Tongue (tissue), 3 donors: ENCODE measurements at places on chromosomes 11 and 22.
A peak's percentile ranks its signal among the peaks of the same experiment; 100 is the strongest.

DNA sequence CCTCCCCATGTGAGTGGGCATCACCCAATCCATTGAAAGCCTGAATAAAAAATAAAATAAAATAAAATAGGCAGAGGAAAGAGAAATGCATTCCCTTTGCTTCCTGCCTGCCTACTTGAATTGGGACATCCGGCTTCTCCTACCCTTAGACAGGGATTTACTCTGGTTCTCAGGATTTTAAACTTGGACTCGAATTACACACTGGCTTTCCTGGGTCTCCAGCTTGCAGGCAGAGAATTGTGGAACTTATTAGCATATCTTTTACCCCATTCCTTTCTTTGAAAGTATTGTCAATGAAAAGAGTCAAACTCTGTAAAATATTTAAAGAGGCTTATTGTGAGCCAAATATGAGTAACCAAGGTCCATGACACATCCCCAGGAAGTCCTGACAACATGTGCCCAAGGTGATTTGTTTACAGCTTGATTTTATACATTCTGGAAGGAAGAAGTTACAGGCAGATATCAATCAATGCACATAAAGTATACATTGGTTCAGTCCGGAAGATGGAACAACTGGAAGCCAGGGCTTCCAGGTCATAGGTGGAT is 78.4 kb upstream of the CCDC90B start:
- DNase-seq = no peak

GRCh38 chr22:47697861-47698260 is 935.4 kb downstream of the TBC1D22A start:
- no peak for DNase-seq

GRCh38 chr11:84714316-84714780 is 912.8 kb downstream of the DLG2 start:
- peak; percentile 80 for DNase-seq

DNA sequence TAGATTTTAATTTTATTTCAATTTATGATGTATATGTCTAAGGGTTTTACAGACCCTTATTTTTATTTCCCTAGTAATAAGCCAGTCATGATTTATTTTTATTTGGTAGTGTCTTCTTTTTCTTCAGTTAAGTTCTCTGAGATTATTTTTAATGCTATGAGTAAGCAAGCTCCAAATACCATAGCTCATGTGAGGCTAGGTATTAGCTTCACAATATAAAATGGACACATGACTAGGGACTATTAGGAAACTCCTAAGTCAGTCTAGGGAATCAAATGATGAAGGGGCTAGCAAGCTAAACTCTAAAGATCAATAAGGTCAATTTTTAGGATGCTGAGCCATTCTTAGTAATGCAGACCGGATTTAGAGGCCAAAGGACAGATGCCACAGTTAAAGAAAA is 45.9 kb downstream of the CKAP5 start:
- no peak for DNase-seq

DNA sequence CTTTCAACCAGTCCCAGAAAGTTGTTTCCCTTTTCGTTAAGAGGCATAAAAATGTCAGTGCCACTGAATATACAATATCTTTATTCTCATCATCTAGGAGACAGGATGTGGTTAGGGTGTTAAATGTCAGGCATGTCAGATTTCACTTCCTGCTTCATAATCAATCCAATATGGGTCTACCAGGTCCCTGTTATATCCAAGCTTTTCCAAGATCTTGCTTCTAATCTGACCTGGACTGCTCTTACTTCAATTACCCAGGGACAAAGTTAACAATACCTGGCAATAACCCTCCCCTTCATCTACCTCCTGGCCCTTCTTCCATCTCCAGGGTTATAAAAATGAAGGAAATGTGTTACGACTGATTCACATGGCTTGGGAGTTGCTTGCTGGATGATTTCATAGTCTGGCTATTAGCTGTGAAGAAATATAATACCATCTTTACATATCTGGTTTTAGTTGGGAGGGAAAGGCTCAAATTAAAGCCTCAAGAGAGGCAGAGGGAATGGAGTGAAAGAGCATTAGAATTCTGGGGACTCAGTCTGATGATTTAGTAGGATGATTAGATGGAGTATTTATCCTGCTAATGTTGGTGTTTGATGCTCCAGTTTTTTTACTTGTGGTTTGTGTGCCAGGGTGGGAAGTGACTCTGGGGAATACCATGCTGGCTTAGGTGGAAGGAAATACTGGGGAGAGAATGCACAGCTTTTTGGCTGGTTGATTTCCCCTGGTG is 534.3 kb downstream of the ETS1 start:
- DNase-seq = no peak

- DNase-seq = peak; percentile 53
Measured at GRCh38 chr11:27552341-27552740, 45.8 kb upstream of the LIN7C start.

DNA sequence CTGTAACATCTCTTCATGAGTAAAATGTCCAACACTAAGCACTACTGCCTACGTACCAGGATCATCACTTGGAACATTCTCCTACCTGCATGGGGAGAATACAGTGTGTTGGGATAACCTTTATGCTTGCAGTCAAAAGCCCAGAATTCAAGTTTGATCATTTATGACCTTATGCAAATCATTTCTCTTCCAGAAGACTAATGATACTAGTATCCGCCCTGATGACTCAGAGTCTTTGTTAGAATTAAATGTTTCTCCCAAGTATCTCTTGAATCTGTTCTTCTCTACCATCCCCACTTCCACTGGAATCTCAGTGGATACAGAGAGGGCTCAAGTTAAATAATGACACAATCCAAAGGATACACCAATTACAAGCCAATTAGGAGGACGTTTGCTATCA is 12.4 kb downstream of the MAJIN start:
- no peak for DNase-seq

DNA sequence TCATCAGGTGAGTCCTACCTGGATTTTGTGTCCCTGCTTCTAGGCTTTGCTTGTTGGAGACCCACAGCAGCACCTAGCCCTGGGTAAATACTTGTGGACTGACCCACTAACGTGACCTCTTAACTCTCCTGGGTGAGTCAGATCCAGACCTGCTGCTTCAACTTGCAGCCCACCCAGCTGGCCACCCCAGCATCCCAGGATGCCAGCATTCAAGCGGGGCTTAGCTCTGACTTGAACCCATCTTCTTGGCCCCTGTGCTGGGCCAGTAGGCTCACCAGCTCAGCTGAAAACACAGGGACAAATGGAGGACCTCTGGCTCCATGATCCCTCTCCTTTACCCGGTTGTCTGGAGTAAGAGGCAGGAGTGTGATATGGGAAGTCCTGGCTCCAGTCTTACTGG is 33.5 kb downstream of the PARVG start:
- DNase-seq = no peak

- DNase-seq = no peak
Measured at GRCh38 chr22:43969021-43969878, 14.0 kb downstream of the SAMM50 start.

DNA sequence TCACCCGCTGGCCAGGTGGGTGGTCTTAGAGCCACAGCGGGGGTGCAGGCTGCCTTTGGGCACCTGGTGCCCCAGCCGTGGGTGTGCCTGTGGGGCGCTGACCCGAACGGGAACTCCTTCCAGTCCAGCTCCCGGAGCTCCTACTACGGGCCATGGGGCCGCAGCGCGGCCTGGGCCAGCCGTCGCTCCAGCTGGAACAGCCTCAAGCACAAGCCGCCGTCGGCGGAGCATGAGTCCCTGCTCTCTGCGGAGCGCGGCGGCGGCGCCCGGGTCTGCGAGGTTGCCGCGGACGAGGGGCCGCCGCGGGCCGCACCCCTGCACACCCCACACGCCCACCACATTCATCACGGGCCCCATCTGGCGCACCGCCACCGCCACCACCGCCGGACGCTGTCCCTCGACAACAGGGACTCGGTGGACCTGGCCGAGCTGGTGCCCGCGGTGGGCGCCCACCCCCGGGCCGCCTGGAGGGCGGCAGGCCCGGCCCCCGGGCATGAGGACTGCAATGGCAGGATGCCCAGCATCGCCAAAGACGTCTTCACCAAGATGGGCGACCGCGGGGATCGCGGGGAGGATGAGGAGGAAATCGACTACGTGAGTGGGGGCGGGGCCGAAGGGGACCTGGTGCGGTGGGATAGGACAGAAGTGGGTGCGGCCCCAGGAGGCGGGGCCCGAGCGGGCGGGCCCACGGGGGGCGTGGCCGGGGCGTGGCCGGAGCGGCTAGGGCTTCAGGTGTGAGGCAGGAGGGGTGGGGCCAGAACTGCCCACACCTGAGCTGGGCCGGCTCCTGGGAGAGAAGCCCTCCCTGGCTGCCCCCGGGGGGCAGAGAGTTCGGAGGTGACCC is 91.5 kb downstream of the CACNA1I start:
- no peak for DNase-seq

DNA sequence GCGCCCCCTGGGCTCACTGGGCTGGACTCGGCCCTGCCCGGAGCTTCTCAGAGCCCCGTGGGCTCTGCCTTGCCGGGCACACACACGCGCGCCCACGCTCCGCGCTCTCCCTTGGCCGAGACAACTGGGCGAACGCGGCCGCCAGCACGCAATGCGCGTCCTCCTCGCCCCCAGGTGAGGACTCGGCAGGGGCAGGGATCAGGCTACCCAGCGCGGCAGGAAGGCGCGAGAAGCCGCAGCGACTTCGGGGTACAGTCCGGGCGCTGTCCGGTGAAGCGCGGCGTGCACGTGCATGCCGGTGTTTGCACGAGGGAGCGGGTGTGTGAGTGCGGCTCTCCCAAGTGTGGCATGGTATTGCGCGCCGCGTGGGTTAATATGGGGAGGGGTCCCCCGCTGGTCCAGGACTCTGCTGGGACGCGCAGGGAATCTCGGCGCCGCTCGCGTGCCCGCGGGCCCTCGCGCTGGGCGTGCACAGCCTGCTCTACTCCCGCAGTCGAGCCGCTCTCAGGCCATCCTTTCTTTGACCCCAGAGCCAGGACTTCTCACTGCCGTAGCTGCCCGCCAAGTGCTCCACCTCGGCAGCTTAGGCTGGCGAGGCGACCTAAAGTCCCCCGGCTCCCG is 5.4 kb downstream of the WNT7B start:
- DNase-seq = no peak

- no peak for DNase-seq
Measured at GRCh38 chr11:60348116-60348515, 21.1 kb downstream of the MS4A6E start.

DNA sequence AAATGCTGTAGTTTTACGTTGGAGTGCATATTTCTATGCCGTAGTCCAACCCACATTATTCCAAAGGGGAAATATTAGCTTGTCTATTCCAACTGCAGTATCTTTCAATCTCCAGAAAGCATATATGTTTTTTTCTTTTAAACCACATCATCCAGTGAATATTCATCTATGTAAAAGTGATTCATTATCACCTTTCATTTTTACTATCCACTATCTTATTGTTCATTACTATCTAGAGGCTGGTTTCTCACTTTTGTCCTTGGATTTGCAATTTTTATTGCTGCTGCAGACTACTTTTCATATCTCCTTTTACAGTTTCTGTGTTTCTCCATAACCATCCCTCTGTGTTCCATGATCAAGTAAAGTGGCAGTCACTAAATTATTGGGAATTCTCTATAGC is 1097.2 kb upstream of the TENM4 start:
- no peak for DNase-seq

DNA sequence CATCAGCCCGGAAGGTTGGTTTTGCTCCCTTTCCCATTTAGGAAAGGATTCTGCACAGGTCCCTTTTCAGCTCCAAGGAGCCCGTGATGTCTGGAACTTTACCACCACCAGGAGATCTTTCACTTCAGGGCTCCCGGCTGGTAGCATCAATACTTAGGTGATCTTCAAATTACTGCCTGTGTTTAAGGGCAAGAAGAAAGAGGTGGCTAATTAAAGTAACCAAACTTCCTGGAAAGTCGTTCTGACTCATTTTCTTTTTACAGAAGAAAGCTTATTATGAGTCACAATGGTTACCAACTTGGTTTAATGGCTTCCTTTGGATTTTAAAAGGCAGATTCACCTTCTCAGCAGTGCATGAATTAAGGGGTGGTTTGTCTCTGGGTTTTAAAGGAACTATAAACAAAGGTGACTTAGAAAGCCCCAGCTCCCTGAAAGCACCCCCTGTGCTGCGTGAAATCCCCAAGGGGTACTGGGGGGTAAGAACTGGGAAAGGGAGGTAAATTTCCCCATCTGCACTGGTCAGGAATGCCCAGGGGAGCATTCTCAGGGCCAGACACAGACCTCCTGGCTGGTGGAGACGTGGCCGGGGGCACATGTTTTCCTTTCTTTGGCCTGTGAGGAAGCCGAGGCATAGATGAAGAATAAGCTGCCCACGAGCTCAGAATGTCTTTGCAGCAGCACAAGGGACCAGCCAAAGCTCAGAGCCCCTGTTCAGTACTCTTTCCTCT is 8.8 kb downstream of the POU2F3 start:
- DNase-seq = no peak

GRCh38 chr11:119990309-119991021 is 147.4 kb downstream of the TRIM29 start:
- peak; percentile 72 for DNase-seq

DNA sequence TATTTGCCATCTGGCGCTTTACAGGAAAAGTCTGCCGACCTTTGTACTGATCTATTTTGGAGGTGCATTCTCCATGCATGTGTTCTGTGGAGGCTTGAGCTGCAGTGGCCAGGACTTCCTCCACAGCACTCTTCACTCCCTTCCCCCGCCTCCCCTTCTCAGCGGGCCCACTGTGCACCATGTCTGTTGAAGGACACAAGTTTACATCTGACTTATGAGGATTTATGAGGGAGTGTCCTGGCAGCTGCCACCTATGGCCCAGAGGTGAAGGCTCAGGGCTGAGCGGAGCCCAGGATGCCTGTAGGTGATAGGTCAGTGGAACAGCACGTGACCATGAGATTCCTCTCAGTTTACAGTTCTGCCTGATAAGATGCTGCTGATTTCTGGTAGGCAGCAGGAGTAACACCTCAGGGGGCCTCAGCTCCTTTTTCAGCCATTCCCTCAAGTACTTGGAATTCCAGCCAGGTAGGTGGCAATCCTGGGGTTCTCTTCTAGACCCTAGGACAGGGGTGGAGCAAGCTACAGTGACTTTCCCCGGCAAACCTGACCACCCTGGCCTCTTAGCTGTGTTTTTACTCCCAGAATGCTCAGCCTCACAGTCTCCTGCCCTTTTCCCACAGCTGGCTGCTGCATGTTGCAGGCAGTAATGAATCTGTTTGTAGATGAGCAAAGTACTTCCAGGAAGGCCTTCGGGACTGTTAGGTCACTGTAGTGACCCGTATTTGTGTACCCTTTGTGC is 59.9 kb downstream of the PPFIBP2 start:
- no peak for DNase-seq

- no peak for DNase-seq
Measured at GRCh38 chr11:130323452-130324450, 9.0 kb upstream of the ZBTB44 start.

- no peak for DNase-seq
Measured at GRCh38 chr11:503179-503981, 3.7 kb downstream of the RNH1 start.

DNA sequence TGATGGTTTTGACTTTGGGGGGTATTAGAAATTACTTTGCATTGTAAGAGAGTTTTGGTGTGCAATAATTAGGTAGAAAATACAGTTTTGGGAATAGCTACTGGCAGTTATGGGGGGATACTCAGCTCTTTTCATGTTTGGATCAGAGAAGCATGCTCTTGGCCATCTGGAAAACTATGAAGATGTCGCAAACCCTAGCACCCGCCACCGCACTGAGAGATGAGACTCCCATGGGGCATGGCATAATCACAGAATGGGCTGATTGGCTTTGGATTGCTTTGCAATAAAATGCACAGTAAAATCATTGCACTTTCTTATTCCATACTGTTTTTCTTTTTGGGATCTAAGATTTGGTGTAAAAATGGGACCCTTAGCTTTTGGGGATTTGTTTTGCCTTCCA is 43.5 kb upstream of the SLC5A12 start:
- no peak for DNase-seq
